ENCODE measurements at places on chromosomes 4 and X.

DNA sequence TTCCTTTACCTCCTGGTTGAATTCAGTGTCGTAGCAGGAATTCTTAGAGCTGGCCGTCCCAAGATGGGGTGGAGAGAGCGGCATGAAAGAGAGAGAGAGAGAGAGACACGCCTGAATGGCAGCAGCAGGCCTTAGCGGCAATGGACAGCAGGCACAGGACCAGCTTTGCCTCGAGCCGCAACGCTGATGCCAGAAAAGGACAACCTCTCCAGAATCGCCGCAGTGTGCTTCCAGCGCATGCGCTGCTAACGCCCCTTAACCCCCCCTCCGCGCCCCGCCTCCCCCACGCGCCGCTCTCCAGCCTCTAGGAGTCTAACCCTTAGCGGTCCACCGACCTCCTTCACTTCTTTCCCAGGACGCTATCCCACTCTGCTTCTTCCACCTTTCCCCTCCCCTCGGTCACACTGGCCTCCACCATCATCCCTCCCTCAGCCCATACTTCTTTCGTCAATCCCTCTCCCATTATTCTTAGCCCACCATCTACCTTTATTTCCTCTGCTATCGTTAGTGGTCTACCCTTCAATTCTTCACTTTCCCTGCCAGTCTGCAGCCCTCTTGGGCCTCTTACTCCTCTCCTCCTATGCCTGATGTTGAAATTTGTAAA, 10.5 kb upstream of the ZCCHC13 start:
- peak; percentile 69 for DNase-seq

- DNase-seq, result peak; percentile 57
Measured at GRCh38 chrX:48945517-48946348, 11.7 kb downstream of the OTUD5 start.

GRCh38 chr4:40241026-40241425, 44.2 kb downstream of the RHOH start:
- no peak for DNase-seq

GRCh38 chr4:52202251-52202779, 151.2 kb downstream of the SPATA18 start:
- no peak for DNase-seq

GRCh38 chr4:16194214-16194613, 32.1 kb downstream of the TAPT1 start:
- peak; percentile 85 for DNase-seq

GRCh38 chr4:140675599-140676231, 80.5 kb downstream of the TBC1D9 start:
- DNase-seq, result peak; percentile 73

DNA sequence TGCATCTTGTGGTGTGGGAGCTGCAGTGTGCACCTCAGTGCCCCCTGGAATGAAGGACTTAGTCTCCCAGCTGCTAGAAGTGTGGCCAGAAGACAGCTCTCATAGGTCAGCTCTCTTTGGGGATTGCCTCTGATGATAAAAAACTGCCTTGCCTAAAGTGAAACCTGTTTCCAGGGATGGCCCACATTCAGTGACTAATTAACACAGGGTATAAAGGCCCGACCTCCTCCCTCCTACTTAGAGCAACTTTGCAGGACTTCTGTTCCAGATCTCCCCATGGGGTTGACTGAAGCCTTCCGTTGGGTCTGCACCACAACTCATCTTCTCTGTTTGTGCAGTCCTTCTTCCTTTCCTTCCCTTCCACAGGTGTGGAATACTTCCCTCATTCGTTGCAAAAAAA, 53.2 kb downstream of the SPINK2 start:
- no peak for DNase-seq

DNA sequence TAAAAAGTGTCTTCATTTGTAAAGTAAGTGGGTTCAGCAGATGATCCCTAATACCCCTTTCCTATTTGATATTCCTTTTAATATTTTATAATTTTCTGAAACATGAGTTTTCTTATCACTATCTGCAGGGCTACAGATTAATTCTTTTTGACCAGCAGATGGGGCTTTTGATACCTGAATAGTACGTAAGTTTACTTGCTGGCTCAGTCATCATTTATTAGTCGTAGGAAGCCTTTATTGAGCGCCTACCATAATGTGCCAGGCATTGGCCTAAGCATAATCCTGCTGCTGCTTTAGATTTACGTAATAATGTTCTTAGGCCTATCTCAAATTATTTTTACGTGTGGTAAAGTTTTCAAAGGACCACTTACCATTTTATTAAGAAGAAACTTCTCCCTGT, 33.1 kb downstream of the OSTC start:
- DNase-seq, result peak; percentile 64

DNA sequence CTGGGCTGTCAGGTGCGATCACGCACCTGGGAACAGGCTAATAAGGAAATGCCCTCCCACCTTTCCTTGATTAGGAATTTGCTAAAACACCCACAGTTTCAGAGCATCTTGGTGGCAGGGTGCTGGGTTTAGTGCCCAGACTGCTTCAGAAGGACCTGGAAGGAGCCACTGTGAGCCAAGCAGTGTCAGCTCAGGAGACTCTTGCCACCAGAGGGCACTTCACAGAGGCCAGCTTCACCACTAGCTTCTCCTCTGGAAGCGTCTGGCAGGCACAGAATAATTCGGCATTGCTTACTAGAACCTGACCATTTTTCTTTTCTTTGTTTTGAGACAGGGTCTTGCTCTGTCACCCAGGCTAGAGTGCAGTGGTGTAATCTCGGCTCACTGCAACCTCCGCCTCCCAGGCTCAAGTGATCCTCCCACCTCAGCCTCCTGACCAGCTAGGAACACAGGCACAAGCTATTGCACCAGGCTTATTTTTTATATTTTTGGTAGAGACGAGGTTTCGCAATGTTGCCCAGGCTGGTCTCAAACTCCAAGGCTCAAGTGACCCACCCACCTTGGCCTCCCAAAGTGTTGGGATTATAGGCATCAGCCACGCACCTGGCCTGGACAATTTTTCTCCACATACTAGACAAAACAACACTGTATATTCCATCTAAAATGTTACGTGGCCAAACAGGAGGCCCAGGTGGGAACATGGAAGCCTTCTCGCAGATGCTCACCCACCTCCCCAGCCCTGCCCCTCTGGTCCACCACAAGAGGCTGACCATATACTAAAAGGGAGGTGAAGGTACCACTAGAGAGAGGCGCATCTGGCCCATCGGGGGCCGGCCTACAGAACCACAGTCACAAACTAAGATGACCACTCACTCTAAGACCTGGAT, 14.1 kb downstream of the NOP14 start:
- no peak for DNase-seq

- peak; percentile 24 for DNase-seq
Measured at GRCh38 chrX:96611619-96612362, 72.9 kb upstream of the DIAPH2 start.

- no peak for DNase-seq
Measured at GRCh38 chrX:31711166-31711565, 639.3 kb upstream of the FTHL17 start.

DNA sequence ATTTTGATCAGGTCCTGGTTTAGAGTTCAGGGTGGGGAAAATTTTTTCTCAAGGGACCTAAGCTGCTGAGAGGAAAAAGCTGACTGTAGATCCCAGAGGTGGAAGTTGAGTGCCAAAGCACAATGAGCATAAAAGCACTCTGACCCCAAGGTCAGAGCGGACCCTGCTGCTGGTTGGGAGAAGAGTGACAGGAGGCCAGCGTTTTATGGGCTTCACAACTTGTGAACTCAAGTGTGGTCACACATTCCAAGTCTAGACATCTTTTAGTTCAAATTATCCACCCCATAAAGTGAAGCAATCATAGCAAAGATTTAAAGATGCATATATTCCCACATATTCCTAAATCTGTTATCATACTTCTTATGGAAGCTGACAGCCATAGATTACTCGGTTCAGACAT, 220.3 kb downstream of the CHIC2 start:
- DNase-seq, result no peak

GRCh38 chr4:4590546-4590945, 48.7 kb upstream of the STX18 start:
- DNase-seq, result peak; percentile 27

- no peak for DNase-seq
Measured at GRCh38 chr4:113908829-113909228, 70.6 kb downstream of the ARSJ start.

DNA sequence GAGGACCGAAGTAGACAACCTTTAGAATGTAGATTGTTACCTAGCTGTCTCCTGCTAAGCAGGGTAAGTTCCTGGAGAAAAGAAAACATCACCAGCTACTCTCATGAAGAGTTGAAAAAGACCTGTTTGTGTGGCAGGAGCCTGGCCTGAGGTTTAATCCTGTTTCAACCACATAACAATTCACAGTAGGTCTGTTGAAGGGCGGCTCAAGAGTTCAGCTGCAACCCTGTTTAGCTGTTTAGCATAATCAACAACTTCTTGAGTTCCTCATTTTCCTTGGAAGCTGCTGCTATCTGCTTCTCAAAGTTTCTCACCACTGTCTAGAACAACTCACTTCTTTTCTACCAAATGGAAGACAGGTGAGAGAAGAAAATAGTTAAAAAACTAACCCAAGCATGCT, 170.4 kb upstream of the TET2 start:
- no peak for DNase-seq

- no peak for DNase-seq
Measured at GRCh38 chr4:148680884-148681283, 238.7 kb upstream of the NR3C2 start.

DNA sequence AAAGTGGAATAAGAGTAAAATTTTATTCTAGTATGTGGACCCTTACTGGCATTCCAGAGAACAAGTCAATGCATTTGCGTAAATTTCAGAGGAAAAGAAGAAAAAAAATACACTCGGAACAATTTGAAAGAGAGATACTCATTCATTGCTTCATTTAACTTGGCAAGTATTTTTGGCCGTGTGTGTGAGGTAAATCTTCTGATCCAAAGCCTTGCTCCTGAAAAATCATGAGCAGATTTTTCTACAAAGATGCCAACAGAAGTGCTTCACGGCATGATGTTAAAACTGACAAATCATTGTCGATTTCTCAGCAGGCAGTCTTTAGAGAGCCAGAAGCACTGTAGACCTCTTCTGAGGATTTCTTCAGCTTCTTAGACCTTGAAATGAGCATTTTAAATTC, 194.0 kb downstream of the COX18 start:
- no peak for DNase-seq

DNA sequence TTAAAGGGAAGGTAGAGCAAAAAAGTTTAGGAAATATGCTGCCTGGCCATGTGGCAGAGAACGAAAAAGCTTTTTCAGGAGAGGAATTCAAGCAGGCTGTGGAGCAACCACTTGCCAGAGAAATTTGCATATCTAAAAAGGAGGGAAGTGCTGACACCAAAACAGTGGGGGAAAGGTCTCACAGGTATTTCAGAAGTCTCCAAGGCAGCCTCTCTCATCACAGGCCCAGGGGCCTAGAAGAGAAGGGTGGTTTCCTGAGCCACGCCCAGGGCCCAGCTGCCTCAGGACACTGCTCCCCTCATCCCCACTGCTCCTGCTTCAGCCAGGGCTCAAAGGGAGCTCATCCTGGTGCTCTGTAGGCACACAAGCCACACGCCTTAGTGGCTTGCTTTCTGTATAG, 29.9 kb upstream of the STS start:
- DNase-seq, result no peak

- DNase-seq, result no peak
Measured at GRCh38 chrX:143632625-143633410, 3.1 kb downstream of the SLITRK4 start.

GRCh38 chrX:18045436-18045835, 175.2 kb downstream of the BEND2 start:
- DNase-seq, result no peak

DNA sequence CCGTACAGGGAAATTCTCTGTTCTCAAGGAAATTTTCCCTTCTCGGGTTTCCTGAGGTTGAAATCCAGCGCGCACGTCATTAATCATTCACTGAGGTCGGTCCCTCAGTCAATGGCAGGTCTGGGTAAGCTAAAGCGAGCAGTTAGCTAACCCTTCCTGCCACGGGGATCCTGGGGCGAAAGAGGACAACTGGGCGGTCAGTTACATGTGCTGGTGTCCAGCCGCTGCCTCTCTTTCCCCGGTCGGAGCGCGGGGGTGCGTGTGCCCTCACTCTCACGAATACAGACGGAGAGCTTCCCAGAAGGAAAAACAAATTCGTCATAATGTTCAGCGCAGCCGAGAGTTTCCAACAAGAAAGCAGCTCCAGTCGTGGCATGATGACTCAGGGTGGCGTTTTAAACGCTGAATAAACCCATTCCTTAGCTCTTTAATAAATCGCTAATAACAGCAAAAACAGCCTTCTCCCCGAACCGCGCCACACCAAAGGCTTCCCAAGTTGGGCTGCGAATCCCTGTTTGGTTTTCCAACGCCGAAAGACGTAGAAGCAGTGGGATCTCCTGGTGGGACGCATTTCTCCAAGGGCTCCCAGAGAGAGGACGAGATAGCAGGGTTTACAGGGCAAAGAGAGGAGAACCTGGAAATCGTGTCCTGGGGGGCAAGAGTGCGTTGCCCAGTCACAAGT, 752 bp upstream of the FGF5 start:
- peak; percentile 86 for DNase-seq

- DNase-seq, result no peak
Measured at GRCh38 chr4:22315628-22316027, 200.2 kb downstream of the ADGRA3 start.

DNA sequence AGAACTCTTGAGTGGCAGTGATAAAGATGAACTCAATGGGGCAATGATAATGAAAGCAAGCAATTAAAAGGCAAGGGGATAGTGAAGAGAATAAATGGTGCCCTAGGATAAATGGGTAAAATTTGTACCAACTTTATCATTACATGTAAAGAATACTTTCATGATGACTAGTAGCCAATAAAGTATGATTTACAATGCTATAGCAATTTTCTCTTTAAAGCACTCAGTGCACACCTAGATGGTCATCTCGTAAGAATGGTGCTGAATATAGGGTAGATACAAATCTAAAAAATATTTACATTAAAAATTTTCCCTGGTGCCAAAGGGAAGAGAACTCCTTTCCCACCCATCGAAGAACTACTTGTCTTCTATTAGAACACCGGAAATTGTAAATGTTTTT, 651.4 kb downstream of the STPG2 start:
- no peak for DNase-seq

- DNase-seq, result no peak
Measured at GRCh38 chrX:68121371-68121770, 311.9 kb downstream of the OPHN1 start.

GRCh38 chr4:76787898-76788297, 110.0 kb downstream of the SOWAHB start:
- no peak for DNase-seq

DNA sequence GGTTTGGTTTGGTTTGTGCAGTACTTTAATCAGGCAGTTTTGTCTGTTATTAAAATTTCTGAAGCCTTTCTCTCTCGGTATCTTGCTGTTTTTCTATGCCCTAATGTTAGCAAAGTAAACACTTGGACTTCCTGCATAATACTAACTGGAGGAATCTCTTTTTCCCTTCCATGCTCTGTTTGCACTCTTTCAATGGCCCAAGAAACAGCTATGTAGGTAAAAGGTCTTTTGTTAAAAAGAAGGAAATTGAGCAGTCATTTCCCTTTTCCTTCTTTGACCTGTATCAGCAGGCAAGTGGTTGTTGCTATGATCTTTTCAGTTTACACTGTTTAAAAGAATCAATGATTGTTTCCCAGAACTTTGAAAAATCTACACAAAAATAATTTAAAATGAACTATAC, 82.7 kb downstream of the CCSER1 start:
- DNase-seq, result no peak

- DNase-seq, result peak; percentile 26
Measured at GRCh38 chr4:130985371-130985770, 1889.4 kb downstream of the C4orf33 start.
